T follicular helper cell (primary cell): ENCODE measurements at places on chromosomes 6 and 20.

DNA sequence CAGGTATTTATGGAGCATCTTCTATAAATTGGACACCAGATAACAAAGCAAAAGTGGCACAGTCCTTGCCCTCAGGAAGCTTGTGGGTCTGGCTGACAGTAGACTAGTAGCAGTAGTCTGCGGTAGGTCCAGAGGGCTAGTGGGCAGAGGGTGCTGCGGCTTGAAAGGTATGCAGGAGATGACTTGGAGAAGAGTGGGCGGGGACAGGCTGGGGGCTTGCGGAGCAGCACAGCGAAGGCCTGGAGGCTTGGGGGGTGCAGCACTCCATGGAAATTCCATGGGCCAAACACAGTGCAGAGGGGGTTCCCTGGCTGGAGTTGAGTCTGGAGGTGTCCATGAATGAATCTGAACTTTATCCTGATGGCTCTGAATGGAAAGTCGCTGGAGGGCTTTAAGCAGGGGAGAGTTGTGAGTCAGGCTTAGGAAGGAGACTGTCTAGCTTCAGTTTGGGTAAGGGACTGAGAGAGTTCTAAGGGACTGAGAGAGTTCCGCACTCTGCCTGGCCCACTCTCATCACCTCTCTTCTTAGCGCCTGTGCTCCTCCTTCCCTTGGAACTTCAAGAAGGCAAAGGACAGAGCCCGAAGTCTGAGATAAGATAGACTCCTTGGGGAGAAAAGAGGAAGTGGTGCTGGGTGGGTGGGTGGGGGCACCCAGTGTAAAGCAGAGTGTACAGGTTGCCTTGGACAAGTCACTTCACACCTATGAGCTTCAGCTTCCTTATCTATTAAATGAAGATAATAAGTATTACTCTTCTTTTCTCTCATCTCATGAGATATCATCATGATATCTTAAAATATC lies 8.8 kb downstream of the PKIG start:
- no peak for DNase-seq

GRCh38 chr6:70107852-70108629 lies 194.8 kb downstream of the COL9A1 start:
- no peak for DNase-seq

GRCh38 chr20:12055161-12055560 lies 137.5 kb downstream of the BTBD3 start:
- no peak for DNase-seq

- DNase-seq = no peak
These were observed 19.2 kb downstream of the TUBB2B start for GRCh38 chr6:3208098-3208774.

DNA sequence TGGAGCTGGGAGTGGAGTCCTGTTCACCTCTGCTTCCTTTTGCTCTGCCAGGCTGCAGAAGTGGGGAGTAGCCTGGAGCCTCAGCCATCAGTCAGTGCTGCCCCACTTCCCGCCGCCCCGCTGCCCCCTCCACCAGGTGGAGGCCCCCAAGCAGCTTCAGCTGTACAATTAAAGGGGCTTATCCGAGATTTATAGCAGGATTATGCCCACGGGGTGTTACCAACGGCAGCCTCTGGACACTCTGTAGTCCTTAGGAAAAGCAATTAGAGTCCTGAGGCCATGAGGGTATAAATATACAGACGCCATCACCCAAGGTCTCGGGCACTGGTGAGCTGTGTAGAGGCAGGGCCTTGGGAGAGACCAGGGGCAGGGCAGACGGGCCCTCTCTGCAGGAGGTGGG lies 55.4 kb downstream of the GRM4 start:
- no peak for DNase-seq

DNA sequence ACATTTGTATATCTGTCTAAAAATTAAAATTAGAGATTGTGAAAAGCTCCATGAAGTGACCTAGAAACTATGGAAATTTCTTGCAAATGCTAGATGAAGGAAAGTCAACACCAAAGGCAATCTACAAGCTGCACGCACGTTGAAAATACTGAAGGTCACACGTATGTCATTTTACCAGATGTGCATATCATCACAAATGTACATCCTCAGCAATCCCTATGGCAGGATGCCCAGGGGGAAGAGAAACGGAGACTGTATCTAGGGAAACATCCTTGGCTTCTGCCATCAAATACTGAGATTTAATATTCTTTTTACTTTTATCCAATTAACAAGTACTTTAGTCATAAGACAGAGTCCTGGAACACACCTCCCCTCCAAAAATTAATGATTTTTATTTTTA lies 672.0 kb downstream of the RNF144B start:
- DNase-seq = no peak

GRCh38 chr6:142846883-142847287 lies 98.1 kb downstream of the HIVEP2 start:
- DNase-seq = no peak

DNA sequence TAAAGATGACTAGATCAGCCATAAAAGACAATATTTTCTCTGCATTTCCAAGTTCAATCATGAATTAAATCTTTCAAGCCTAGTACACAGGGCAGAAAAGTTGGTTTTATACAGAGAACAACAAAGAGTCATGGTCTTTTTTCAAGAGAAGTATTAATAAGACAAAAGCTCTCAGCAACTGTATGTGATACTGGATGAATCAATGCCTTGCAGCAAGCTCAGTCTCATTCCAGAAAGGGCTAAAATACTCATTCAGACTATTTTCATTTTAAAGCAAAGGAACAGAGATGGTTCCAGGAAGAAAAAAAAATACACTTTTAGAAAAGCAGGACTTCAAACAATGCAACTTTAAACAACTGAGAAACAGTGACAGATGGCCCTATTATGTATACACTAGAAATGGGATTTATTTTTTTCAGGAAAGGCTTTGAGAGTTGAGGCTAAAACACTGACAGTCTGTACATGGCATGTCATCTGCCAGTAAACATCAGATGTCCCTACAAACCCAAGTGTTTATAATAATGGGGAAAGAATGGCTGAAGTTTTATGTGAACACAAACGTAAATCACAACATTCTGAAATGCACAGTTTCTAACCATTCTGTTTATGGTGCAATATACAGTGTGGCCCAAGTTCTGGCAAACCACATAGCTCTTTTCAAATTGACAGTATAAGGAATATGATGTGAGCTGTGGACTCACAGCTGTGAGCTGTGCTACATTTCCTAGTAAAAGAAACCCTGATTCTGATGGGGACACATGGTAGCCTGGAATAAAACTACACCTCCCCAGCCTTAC lies 114.3 kb upstream of the DST start:
- no peak for DNase-seq

DNA sequence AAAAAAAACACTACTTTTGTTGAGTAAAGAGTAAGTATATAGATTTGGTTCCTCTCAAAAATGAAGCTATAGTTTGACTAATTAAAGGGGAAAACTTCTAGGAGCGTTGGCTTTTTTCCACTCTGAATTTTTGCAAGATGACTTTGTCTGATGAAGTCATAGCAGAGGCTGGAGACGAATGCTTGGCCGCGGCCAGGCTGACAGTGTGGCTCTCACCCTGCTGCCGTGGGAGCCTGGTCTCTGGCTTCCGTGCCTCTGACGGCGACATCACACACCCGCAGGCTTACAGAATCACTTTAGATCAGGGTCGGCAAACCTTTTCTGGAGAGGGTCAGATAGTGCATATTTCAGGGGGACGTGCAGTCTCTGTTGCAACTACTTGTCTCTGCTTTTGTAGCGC lies 145.0 kb downstream of the PHACTR3 start:
- no peak for DNase-seq

GRCh38 chr6:155786528-155786927 lies 330.9 kb upstream of the NOX3 start:
- DNase-seq = no peak

GRCh38 chr6:53492860-53493634 lies 51.9 kb downstream of the GCLC start:
- DNase-seq = no peak

GRCh38 chr6:10633216-10633615 lies 61.2 kb downstream of the C6orf52 start:
- DNase-seq = no peak

DNA sequence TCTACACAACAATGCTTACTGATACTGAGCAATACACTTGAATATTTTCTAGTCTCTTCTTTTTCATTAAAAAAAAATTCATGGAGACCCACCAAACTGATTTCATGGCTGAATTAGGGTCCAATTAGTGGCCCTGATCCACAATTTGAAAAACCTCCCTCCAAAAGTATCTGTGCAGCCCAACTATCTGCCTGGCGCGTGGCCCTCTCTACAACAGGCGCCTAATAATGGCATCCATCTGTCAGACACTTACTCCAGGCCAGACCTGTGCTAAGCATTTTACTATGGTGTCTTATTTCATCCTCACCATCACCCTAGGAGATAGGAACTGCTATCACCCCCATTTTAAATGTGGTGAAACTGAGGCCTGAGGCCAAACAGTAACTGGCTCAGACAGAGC lies 14.0 kb downstream of the TFEB start:
- DNase-seq = no peak

DNA sequence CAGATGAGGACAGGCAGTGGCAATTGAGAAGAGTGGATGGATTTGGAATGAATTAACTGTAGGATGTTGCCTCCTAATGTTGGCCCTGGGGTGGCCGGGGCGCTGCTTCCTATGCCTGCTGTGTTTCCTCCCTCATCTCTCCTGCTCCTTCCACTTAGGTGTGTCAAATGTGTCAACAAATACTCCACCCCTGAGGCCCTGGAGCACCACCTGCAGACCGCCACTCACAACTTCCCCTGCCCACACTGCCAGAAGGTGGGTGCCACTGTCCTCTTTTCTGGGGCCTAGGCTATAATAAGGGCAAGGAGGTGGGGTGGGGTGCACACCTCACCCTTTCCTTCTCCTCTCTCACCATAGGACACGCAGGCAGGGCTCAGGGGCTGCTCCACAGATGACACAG lies 30.0 kb upstream of the CHMP4B start:
- no peak for DNase-seq

GRCh38 chr20:49693435-49694171 lies 20.1 kb downstream of the B4GALT5 start:
- DNase-seq = no peak

DNA sequence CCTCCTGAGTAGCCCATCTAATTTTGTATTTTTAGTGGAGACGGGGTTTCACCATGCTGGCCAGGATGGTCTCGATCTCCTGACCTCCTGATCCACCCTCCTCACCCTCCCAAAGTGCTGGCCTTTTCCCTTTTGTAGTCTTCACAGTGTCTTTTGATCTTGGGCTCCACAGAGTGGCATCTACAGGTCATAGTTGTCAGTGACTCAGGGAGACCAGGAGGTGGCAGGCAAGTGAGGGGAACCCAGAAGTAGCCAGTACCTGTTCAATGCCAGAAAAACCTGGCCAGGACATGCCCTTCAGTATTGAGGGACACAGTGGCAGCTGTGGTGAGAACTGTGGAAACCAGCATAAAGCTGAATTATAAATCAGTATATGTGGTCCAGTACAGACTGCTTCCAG lies 19.6 kb downstream of the RPP21 start:
- DNase-seq = no peak

DNA sequence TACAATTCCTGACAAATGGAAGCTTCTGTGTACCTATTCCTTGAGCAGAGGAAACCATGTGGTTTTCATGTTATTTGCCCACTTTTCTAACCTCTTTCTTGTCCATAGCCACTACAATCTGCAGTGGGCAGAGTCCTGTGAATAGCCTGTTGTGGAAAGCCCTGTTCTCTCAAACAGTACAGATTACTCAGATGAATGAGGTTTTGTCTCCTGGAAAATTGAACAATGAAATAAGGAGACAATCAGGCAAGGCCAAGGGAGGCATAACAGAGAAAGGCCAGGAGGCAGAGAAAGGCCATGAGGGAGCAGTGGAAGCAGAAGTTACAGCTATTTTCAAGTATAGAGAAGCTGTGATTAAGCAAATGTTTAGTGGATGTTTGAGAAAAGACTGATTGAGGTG lies 189.3 kb downstream of the GRIK2 start:
- DNase-seq = no peak

DNA sequence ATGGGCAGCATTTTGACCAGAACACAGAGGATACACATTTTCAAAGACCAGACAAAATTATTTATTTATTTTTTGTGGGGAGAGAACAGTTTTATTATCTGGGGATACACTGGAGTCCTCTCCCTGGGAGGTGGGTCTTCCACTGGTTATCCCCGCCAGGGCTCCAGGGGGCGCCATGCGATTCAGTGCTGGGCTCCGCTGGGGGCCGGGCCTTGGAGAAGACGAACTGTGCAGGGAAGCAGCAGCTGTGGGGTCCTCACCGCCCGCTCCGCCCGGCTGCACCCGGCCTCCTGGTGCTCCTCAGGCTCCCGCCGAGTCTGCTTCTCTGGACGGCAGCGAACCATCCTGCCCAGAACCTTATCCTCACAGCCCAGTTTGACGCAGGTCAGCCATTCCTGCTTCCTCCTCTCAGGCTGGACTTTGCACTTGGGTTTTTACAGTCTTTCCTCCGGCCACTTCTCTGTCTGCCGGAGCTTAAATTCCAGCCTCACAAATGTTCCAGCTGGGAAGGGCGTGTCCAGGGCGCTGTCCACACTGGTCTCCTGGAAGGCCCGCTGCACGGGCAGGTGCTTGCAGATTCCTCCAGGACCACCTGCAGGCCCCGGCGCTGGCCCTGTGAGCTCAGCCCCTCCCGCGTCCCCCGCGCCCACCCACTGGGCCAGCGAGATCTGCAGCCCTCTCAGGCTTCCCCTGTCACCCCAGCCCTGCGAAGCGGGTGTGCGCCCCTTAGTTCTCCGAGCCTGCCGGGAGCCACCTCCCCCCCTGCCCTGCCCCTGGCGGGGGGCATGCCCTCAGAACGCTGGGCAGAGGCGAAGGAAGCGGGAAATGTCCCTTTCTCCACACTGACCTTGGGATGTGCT lies 1830.0 kb upstream of the DEFB115 start:
- DNase-seq = no peak

- DNase-seq = no peak
These were observed 53.5 kb upstream of the UNC93A start for GRCh38 chr6:167237438-167238145.

- no peak for DNase-seq
These were observed 1516.9 kb upstream of the DEFB115 start for GRCh38 chr20:29740601-29740950.

DNA sequence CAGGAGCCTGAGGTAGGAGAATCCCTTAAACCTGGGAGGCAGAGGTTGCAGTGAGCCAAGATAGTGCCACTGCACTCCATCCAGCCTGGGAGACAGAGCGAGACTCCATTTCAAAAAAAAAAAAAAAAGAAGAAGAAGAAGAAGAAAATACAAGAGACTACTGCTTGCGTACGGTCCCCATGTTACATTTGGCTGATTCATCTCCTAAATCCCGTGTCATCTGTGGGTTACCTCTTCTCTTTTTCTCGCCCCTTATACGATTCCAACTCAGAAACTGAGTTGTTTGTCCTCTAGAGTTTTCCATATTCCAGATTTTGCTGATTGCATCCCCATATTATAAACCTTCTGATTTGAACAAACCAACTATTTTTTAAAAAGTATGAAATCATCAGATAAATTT lies 62.4 kb upstream of the NELFCD start:
- no peak for DNase-seq

DNA sequence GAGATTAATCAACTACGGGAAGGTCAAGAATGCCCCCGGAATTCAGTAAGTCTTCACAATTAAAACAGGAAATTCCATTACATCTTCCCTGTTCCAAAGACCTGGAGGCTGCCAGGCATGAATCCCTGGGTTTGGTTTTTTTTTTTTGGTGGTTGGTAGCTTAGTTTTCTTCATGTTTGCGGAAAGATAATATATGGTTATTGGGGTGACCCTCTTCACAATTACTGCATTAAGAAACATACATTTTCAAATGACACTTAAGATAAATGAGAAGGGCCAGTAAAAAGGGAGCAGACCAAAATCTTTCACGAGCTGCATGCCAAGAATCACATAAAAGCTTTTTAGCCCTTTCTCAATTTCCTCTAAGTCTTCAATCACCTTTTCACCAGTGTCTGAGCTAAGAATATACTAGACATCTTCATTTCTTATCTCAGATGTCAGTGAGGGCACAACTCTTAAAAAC lies 64.0 kb downstream of the KIF13A start:
- no peak for DNase-seq
